Activated naive CD8-positive, alpha-beta T cell treated with anti-CD3 and anti-CD28 coated beads, Interleukin-2, amount 50 U/mL, for 16 hours (primary cell): ENCODE measurements at places on chromosomes 7 and 10.

DNA sequence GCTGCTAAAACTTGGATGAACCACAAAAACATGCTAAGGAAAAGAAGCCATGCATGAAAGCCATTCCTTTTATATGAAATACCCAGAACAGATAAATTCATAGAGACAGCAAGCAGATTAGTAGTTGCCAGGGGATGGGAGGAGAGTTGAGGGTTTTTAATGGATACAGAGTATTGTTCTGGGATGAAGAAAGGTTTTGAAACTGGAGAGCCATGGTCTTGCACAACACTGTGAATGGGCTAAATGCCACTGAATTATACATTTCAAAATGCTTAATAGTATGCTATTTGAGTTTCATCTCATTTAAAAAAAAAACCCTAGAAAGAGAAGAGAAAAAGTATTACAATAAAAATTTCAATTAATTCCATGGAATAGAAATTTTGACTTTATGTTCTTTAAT, 154.3 kb downstream of the GNAT3 start:
- DNase-seq: no peak

DNA sequence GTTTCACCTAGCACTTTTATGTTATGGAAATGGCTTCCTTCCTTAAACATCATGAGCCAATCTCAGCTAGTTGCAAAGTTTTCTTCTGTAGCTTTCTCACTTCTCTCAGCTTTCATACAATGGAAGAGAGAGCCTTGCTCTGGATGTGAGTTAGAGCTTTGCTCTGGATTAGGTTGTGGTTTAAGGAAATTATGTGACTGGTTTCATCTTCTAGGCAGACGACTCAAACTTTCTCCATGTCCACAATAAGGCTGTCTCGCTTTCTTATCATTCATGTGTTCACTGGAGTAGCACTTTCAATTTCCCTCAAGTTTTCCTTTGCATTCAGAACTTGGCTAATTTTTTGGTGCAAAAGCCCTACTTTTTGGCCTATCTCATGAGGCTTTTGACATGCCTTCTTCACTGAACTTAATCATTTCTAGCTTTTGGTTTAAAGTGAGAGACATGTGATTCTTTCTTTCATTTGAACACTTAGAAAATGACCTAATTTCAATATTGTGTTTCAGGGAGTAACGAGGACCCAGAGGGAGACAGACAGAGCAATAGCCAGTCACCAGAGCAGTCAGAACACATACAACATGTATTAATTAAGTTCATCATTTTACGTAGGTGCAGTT, 49.8 kb downstream of the CNOT4 start:
- no peak for DNase-seq

DNA sequence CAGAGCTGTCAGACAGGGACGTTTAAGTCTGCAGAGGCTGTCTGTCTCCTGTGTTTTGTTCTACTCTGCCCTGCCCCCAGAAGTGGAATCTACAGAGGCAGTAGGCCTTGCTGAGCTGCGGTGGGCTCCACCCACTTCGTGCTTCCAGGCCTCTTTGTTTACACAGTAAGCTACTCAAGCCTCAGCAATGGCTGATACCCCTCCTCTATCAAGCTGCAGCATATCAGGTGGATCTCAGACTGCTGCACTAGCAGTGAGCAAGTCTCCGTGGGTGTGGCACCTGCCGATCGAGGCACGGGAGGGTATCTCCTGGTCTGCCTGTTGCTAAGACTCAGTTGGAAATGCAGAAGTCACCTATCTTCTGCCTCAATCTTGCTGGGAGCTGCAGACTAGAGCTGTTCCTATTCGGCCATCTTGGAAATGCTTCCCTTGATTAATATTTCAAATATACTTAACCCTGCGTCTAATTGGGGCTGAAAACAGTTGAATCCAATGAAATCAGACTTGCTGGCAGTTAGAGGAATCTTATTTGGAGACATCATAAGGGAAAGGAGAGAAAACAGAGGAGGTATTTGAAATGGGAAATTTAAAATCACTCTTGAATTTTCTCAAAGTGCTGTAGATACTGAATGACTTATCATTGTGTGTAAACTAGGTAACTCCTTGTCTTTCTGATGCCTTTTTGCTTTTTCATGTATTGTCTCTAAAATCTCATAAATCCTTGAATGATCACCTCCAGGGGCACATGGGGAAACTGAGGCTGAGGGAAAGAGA, 13.8 kb upstream of the CYP3A5 start:
- no peak for DNase-seq

DNA sequence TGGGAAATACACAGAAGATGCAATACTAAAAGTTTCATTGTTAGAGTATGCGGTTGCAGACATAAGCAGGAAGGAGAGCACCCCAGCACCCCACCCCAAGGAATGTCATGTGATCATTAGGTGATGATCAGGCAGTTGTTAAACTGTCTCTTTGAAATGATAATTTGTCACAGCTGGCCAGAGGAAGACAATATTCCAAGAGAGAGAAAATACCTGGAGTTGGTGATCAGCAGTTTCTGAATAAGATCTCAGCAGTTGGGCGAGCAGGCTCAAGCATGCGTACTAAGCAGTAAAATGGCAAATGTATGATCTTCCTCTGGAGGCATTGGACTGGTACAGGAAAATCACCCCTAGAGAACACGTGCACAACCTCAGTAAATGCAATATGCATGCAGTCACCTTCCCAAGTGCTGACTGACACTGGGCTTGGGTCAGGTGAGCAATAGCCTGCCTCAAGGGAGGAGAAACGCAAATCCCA, 250.1 kb upstream of the MBL2 start:
- DNase-seq: no peak

GRCh38 chr7:51158742-51159445, 157.7 kb downstream of the COBL start:
- DNase-seq: no peak

- DNase-seq: no peak
These were observed 109.1 kb downstream of the SRPK2 start for GRCh38 chr7:105279688-105280007.

GRCh38 chr10:132617737-132618052, 80.1 kb downstream of the INPP5A start:
- DNase-seq: no peak

- DNase-seq: no peak
These were observed 171.9 kb downstream of the EBF3 start for GRCh38 chr10:129792141-129792540.

GRCh38 chr7:101012931-101013330, 7.0 kb upstream of the MUC17 start:
- DNase-seq: no peak

DNA sequence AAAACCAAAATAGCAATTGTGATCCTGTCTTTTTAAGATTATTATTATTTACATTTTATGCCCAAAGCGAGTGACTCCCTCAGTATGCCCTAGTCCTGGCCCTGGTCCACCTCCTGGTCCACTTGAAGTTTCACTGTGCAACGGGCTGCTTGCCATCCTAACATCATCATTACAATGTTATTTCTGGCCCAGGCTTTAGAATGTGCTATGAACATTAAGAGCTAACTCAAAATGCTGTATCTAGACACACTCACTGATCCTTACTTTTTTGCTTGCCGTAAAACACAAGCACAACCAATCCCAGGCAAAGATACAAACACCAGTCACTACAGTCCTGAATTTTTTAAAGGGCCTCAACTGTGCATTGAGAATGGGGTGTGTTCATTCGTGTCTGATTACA, 38.4 kb downstream of the RHOBTB1 start:
- DNase-seq: no peak

DNA sequence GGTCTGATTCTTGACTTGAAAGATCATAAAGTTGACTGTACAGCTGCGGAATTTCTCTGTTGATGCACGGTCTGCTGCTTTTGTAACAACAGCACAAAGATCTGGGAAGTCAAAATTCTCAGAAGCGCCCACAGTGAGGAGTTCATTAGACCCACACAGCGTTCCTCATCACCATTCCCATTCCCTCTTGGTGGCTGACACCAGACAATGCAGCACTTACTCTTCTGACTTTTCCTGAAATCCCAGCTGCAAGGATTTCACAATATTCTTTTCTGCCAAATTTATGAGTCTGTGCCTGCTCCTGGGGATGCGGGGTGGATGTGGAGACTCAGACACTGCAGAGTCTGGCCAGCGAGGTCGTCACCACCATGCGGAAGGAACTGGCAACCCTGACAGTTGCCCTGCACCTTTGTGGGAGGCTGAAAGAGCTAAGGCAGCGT, 233.9 kb downstream of the FANK1 start:
- DNase-seq: no peak

- no peak for DNase-seq
These were observed 97.1 kb upstream of the TMEM168 start for GRCh38 chr7:112887337-112887736.

DNA sequence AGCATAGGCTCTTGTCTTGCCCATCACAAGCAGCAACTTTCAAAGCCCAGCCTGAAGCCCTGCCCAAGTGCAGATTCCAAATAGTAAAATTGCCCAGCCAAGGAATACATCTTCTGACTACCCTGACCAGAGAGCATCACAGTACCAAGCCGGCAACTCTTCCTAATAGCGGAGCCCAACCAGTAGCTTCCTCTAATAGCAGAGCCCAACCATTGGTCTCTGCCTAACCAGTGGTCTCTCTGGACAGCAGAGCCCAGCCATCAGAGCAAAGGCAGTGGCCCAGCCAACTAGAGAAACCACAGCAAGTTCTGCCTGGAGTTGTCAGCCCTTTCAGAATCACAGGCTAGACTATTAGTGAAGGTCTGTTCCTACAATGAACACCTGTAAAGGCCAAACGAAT, 285.6 kb downstream of the HGF start:
- no peak for DNase-seq

- no peak for DNase-seq
These were observed 189.0 kb downstream of the NPSR1 start for GRCh38 chr7:34846976-34847375.

DNA sequence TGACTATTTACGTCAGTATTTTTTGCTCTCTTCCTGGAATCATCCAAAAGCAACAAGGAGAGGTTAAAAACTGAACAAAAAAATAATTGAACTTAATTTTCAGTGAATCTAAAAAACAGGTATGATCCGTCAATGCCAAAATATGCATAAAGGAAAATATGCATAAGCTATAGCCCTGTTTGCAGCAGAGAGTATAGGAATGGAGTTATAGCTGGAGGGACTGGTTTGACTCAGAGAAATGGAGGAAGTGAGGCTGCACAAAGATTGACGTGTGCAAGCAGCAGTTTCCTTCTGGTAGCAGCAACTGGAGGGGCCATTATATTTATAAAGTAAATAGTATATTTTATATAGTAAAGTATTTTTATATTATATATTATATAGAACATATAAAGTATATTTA, 37.1 kb downstream of the GNG11 start:
- DNase-seq: no peak

DNA sequence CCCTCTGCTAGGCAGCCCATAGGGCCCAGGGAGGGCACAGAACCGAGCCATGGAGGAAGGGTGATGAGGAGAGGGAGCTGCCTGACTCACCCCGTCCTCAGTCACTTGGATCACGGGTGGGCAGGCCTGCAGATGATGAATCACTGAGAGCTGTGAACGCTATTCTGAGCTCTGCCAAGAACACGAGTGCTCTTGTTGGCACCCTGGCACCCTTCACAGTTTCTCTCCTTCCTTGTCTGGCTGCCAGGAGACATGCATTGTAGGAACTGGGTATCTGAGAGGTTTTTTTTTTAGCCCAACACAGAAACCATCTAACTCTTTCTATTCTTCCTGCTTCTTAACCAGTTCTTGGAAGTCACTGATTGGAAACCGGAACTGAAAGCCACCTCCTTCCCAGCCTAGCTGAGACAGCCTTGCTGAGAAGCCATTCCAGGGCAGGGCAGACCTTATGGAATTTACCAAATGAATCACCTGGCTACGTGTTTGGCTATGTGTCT, 82.1 kb downstream of the SLC37A3 start:
- no peak for DNase-seq

GRCh38 chr7:94394437-94395140, at the start of gene COL1A2:
Gene COL1A2 (plus strand): TSS chr7:94394895. CDS start chr7:94395032, 137 bp downstream.
- DNase-seq: no peak

- DNase-seq: no peak
These were observed 10.1 kb downstream of the NCOA4 start for GRCh38 chr10:46020344-46020657.

DNA sequence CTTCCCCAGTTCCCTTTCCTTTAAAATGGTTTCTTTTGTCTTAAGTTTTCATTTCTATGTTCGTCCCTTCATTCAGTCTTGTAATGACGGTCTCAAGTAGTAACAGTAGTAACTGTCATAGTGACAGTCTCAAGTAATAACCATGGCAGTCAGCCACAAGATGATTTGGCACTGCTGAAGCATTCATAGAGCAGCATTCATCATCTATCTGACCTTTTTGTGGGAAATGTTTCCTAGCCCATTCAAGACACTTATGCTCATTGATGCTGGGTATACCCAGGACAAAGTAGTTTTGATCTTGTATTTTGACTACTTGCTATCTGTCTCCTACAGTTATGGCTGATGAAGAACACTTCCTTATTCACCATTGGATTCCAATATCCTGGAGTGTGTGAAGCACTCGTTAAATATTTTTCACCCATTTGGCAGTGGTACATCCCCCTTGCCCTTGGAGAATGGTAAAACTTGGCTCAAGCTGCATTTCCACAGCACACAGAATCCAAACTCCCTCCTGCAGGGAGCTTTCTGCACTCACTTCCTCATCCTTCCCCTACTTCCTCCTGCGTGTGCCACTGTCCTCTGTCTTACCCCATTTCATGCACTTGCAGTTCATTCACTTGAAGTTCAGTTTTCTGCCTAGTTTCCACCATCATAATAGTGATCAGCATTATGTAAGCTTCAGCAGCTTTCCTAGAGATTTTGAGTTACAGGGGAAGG, 19.0 kb downstream of the GIMAP4 start:
- DNase-seq: no peak

- DNase-seq: no peak
These were observed 114.6 kb upstream of the LYZL2 start for GRCh38 chr10:30744106-30744505.

DNA sequence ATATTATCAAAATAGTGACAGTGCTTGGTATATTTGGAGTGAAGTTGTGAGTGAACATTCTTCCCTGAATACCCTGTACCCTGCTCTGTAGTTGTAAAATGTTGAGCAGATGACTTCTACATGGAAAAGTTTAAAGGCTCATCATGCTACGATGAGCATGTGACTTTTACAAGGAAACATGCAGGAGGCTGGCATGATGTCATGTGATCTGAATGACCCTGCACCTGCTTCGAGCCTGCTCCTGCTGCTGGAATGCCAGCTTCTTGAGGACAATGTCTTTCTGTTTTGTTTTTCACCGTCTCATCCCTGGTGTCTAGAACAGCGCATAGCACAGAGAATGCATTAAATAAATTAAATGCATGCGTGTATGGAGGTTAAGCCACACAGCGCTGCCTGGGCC, 5.4 kb upstream of the INPP5A start:
- DNase-seq: no peak

DNA sequence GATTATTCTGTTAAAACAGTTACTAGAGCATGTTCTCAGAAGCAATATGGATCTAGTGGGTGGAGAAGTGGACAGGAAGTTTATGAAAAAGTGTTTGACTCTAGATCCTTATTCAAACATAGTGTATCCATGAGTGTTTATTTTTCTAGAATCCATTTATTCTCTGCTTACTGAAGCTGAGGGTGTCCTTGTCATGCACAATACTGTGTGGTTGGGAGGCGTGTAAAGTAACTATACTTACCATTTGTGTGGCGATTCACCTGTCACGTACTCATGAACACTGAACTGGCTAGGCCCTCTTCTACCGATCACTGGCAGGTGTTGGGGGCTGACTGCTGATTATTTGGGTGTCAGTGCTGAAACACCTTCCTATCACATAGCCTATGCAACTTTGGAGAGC, 74.0 kb downstream of the POU6F2 start:
- DNase-seq: no peak
